CD4-positive, alpha-beta T cell treated with Interleukin-10 for 1 hour (primary cell): ENCODE measurements at places on chromosomes 11 and 22.

- no peak for DNase-seq
These were observed 2.2 kb upstream of the TMPRSS13 start for GRCh38 chr11:117931331-117931950.

- peak; percentile 92 for DNase-seq
These were observed at the start of gene RAD9A for GRCh38 chr11:67391304-67392182. Gene RAD9A (plus strand): TSS chr11:67391986. CDS start chr11:67392045, 59 bp downstream.

DNA sequence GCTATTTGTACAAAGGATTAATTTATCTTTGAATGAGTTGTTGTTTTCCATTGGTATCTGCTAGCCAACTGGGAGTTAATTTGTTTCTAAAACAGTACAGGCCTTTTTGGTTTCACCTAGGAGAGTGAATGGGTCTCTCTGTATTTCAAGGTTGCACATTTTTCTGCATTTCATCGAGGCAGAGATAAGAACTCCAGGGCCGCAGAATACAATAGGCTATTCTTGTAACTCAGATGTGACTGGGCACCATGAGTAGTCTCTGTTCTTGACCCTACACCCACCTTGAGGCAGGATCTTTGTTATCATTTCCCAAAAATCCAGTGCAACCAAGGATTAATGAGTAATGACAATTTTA, 51.7 kb upstream of the OR9Q1 start:
- DNase-seq, result no peak

DNA sequence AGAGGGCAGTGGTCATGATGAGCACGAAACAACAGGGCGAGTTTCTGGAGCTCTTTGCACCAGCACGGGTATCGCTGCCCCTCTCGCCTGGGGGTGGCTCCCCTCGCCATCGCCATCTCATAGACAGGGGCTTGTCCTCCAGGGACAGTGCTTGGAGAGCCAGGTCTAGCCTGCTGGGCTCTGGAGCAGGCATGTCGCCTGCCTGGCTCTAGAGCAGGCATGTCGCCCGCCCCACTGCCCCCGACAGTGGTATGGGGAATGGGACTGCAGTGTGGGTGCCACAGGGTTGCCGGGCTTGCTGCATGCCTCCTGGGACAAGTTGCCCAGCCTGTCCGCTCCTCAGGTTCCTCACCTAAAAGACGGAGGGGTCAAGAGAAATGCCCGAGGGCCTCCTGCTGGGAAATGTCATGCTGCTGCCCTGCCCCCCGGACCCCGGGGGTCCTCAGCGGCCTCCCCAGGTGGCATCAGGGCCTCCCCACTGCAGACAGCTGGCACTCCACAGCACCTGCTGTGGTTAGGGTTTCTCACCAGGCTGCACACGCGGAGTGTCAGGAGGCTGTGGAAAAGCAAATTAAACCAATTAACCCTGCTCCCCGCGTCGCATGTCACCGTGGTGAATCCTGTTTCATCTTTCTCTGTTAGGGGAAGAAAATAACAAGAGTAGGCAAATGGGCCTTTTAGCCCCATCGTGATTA, 403.0 kb downstream of the TBC1D22A start:
- DNase-seq, result no peak

DNA sequence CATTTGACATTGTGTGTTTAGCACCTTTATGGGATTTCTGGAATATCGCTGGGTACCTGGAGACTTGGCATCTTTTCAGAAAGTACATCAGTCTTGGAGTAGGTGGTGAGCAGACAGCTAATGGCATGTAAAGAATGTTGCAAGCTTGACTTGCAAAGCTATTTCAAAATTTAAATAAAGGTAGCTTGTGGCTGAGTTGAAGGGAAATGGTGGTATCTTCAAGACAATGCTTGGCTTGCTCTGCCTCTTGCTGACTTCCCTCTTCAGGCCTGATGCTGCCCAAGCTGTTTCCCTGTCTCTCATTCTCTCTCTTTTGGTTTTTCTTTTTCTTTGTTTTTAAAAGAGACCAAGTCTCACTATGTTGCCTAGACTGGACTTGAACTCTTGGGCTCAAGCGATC, 13.2 kb downstream of the ZNRF3 start:
- no peak for DNase-seq

GRCh38 chr11:88320149-88320559, 17.4 kb downstream of the CTSC start:
- no peak for DNase-seq
